Activated CD8-positive, alpha-beta memory T cell treated with anti-CD3 and anti-CD28 coated beads for 4 hours (primary cell): ENCODE measurements at places on chromosomes 16 and 17.

DNA sequence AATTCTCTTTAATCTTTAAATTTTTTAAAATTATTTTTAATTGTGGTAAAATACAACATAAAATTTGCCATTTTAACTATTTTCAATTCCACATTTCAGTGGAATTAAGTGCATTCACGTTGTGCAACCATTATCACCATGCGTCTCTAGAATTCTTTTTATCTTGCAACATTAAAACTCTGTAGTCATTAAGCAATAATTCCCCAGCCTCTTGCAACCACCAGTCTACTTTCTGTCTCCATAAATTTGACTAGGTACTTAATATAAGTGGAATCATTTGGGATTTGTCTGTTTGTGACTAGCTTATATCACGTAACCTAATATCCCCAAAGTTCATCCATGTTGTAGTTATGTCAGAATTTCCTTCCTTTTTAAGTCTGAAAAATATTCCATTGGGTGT, 79.1 kb downstream of the TAOK1 start:
- DNase-seq = no peak

- DNase-seq = no peak
Observed at GRCh38 chr16:15542261-15542660, 100.7 kb downstream of the MARF1 start.

DNA sequence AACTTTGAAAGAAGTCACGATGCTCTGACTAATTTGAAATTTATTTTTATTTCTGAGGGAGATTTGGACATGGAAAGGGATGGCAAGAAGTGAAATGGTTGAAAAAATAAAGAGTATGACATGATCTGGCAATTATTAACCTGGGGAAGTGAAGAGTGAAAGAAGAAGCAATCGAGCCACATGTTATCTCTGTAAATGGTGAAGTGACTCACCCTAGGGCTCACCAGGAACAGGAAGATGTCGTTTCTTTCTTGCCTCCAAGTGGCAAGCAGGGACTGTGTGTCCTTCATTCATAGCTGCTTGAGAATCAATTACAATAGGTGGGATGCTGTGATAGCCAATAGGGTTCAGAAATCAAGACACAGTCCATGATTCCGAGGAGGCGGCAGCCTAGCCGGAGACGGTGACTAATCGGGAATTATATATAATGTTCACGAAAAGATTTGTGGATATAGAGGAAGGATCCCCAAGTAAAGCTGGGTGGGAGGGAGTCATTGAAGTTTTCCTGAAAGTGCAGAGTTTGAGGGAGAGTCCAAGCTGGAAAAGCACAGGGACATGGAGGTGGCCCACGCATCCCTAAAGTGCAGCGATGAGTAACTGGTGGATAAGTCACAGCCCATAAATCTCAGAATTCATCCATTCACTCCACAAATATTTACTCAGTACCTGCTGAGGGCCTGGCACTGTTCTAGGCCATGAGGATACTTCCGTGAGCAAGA, 18.2 kb upstream of the KRT20 start:
- no peak for DNase-seq

GRCh38 chr16:31421587-31421986, 6.6 kb downstream of the COX6A2 start:
- peak; percentile 27 for DNase-seq

DNA sequence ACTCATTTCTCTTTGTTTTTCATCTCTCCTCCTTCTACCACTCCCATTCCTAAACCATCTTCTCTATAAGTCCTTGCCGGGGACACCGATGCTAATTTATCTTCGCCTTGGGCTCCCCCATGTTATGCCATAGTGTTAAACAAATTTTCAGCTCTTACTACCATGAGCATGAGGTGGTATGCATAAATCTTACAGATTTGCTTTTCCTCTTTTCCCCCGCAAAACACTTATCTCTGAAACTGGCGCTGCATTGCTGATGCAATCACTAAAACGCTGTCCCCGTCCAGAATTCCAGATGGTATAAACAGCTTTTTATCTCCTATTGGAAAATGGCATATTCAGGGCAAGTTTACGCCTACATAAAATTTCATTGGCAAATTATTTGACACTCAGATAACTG, 673.6 kb upstream of the CDH8 start:
- no peak for DNase-seq

DNA sequence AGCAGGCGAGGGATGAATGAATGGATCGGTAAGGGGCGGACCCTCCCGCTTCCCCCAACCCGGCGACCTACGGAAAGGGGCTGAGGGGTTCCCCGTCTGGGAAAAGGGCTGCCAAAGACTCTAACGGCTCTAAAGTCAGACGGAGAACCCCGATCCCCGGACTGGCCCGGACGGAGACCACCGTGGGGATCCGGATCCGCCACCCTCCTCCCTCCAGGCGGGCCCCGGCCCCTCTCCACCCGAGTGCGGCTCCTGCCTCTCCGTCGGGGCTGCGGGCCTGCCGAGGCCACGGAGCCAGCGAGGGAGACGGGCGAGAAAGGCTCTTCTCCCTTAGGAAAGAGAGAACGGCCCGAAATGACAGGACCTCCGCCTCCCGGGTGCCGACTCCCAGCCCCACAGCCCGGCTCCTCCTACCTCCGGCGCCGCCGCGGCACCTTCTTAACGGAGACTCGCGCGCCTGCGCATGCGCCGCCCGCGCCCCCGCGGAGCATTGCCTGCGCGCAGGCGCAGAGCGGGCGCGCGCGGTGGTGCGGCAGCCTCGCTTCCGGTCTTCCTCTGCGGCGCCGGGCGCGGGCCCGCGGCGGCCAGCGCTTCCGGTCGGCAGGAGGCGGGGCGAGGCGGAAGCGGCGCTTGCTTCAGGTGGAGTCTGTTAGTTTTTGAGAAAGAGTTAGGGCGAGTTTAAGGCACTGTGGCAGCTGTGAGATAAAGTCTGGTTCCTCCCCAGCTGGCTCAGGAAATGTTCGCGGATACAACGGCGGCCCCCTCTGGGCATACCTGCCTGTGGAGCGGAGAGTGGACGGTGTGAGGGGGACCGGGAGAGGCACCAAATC, at the start of gene SLX4:
TSS of gene SLX4 (minus strand) at position 461 of the 830 bp plus-strand sequence. CDS start 2,642 bp downstream, outside the sequence.
- peak; percentile 79 for DNase-seq

DNA sequence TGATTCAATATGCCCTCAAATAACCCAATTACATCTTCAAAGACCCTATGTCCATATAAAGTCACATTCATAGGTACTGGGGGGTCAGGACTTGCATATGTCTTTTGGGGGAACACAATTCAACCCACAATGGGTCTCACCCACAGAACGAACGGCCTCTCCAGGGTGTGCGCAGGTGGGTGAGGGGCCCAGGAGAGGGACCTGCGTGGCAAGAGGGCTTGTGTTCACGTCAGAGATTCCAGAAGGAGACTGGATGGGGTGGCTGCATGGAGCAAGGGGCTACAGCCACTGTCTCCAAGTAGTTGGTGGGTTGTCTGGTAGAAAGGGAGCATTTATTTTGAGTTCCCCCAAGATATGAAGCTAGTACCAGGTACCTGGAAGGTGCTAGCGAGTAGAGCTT, 212.2 kb downstream of the SEC14L1 start:
- no peak for DNase-seq
